ENCODE measurements at places on chromosomes 6 and 20. TPM values are rescaled to one million over a fixed set of nuclear protein-coding genes. Genes with fewer than 3 reads are reported as not detected.

The SLC52A3 gene
- total RNA-seq = not detected

The LYRM2 gene
- 24.2 TPM for total RNA-seq

DNA sequence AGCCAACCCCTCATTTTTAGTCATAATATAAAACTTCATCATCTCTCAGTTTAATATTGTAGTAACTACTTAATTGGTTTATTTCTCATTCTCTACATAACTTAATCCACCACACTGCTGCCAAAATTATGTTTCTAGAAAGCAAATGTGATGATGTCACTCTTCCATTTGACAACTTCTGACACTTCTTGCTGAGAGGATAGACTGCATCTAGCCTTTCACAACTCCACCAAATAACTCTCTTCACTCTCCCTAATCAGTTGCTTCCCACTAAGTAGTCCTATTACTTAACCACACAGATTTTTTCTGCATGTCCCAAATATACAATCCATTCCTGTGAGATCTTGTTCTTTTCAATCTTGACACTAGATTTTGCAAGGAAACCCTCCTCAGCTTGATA, 951.3 kb downstream of the EPHA7 start:
- DNase-seq = peak; percentile 21

- DNase-seq = no peak
These were observed 879 bp upstream of the INSM1 start for GRCh38 chr20:20366876-20367574.

DNA sequence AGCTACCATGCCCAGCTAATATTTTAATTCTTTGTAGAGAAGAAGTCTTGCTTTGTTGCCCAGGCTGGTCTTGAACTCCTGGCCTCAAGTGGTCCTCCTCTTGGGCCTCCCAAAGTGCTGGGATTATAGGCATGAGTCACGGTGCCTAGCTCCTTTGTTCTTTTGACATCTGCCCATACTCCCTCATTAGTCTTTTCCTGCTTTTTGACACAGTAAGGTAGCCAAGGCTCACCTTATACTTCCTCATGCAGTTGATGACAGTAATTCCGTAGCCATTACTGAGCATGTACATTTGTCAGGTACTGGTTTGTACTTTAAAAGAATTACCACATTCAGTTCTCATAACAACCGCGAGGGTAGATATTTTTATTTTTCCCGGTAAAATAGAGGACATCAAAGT, 76.7 kb downstream of the CDYL start:
- DNase-seq = no peak

The ALDH5A1 gene
- total RNA-seq = 0.64 TPM

DNA sequence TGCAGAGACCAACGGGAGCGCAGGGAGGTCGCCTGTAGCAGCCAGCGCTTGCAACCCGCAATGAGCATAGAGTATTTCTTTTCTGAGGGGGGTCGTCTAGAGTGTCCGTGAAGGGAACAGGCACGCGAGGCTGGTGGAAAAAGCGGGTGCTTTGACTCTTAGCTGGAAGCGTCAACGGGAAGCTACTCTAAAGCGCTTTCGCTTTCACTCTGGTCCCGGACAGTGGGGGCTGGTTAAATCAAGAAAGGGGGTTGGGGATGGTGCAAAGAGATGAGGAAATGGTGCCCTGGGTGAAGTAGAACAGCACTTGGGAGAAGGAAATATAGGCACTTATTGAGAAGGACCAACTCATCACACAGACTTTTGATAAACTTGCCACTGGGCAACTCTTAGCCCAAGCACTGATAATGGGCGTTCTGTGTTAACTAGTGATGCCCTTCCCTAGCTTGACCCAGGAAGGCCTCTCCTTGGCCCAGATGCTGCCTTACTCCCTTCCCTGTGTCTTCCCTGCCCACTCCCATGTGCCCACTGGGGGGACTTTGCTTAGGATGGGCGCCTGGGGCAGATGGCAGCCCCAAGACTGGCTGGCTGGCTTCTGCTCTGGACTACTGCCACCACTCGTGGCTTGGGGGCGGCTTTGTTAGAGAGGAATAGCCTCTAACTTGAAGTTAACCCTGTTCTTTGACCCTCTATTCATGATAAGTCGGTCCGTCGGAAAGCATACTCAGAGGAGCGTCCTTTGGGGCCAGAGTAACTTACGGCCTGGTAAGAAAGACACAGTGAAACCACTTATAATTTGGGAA, 585 bp downstream of the PSMB9 start:
- DNase-seq = peak; percentile 67

The EPPIN gene
- total RNA-seq = not detected
